Posterior vena cava (tissue), 2 donors: ENCODE measurements at places on chromosomes 12 and 14.

- DNase-seq: peak; percentile 74
Measured at GRCh38 chr14:74261288-74261687, 22.0 kb downstream of the VSX2 start.

- no peak for DNase-seq
Measured at GRCh38 chr14:65352964-65353530, 59.5 kb upstream of the FUT8 start.

- no peak for DNase-seq
Measured at GRCh38 chr12:1917172-1918070, 1.0 kb downstream of the CACNA2D4 start.

- DNase-seq: no peak
Measured at GRCh38 chr14:104898195-104898558, 26.5 kb upstream of the PLD4 start.

- peak; percentile 91 for DNase-seq
Measured at GRCh38 chr14:101359221-101360053, 201.9 kb upstream of the DIO3 start.

DNA sequence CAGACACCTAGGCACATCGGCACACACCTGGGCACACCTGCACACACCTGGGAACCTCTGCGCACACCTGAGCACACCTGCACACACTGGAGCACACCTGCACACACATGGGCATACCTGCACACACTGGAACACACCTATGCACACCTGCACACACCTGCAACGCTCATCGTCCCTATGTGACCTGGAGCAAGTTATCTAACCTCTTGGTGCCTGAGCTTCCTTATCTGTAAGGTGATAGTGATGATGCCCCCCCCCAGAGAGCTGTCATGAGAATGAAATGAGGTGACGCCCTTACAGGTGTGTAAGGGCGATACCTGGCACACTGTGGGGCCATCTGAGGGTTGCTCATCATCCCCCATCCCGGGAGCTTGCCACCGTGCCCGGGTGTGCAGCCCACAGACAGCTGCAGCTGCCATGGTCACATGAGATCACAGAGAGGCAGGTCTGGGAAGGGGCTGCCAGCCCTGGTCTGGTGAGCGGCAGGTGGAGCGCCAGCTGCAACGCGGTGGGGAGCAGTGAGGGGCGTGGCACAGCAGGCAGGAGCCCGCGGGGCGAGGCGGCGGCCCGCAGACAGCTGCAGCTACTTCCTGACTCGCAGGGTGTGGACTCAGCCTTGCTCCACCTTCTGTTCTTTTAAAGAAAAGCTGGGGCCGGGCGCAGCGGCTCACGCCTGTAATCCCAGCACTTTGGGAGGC is 59.9 kb upstream of the FBRSL1 start:
- DNase-seq: no peak

GRCh38 chr14:100451264-100451663 is 128.1 kb downstream of the SLC25A47 start:
- DNase-seq: no peak

- no peak for DNase-seq
Measured at GRCh38 chr12:69324797-69325466, 23.2 kb upstream of the LYZ start.

GRCh38 chr12:66848967-66849366 is 170.1 kb upstream of the GRIP1 start:
- no peak for DNase-seq

GRCh38 chr12:121132601-121133481 is at the start of gene P2RX7:
TSS of gene P2RX7 (plus strand) at chr12:121132876. CDS start at chr12:121132971, 95 bp downstream.
- peak; percentile 90 for DNase-seq

DNA sequence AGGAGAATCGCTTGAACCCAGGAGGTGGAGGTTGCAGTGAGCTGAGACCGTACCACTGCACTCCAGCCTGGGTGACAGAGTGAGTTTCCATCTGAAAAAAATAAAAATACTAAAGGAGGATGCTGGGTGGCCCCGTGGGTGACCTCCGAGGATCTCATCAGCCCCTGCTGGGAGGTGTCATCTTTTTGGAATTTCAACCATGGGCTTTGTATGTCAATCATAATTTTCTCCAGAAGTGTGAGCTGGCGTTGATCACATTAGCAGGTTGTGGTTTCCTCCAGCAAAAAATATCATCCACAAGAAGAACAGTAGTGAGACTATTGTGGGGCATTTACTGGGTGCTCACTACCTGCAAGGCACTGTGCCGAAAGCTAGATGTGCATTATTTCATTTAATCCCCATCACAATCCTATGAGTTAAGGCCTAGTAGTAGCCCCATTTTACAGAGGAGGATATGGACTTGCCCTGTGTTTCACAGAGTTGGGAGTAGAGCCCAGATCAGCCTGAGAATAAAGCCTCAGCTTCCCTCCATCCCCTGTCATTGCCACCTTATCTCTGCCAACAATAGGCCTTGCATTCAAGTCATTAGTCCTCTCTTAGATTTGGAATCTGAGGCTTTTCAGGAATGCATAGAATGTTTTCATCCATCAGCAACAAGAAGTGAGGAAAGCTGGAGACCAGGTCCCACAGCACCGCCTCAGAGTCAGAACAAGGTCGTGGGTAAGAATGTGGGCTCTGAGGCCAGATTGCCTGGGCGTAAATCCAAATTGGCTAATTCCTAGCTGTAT is 39.8 kb downstream of the SVOP start:
- no peak for DNase-seq

DNA sequence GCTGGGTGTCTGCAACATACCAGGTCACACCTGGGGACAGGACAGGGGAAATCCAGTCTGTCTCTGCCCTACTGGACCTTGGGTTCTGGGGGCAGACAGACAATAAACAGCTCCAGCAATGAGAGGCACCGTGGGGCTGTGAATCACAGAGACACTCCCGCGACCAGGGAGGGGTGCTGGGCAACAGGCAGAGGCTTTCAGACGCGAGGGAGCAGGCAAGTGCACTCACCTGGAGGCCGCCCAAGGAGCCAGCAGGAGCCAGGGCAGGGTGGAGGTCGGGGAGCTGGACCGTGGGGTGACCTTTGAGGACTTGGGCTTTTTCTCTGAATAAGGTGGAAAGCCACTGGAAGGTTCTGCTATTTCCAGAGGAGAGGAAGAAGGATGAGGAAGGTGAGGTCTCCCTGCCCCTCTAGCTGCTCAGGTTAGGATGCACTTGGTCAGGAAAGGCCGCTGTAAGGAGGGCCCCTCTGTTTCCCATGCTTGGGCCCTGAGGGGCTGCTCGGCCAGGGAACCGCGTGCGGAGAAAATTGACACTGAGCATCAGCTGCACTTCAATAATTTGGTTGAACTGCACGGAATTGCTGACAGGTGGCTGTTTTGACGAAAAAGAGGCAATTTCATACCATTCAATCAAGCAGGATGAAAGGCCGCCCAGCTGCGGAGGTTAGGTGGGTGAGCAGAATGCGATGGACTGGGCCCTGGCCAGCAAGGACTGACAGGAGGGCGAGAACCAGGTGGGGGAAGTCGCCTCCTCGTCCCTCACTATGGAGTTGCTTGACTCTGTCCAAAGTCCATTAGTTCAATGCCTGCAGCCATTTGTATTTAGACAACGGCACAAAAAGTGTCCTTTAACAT is 42.2 kb downstream of the JAG2 start:
- peak; percentile 72 for DNase-seq

GRCh38 chr12:6774499-6775062 is 2.3 kb downstream of the LAG3 start:
- no peak for DNase-seq

DNA sequence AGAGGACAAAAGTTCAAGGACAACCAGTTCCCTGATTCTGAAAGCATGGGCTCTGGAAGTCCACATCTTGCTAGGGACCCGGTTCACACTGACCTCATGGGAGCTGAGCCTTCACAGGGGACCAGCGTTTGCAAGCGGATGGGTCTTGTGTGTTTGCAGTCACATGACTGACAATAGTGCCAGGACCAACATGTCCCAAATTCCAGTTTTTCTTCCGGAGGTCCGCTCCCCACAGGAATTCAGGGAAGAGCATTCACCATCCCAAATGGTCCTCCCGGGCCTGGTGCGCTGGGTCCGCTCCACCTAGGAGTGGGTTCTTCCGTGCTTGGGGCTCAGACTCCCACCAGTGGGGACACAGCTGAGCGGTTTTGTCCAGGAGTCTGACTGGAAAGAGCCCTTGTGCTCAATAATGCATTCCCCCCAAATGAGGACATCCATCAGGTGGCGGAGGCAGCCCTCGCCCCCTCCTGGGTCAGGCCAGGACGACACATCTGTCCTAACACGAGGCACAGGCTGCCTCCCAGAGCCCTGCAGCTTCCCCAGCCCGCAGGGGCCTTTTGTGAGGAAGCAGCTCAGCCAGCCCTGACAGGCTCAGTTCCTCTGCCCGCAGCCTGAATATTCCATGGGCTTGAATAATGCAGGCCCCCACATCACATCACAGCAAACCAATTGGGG is 91.8 kb upstream of the BCL11B start:
- DNase-seq: peak; percentile 56

GRCh38 chr12:64753427-64753826 is 5.8 kb downstream of the GNS start:
- DNase-seq: no peak

GRCh38 chr14:77037938-77038568 is 9.5 kb upstream of the IRF2BPL start:
- DNase-seq: no peak
